ENCODE measurements at places on chromosomes 3 and 15.

- no peak for DNase-seq
These were observed 124.8 kb upstream of the NR2E3 start for GRCh38 chr15:71685420-71685993.

GRCh38 chr3:42179110-42179725, 86.8 kb downstream of the CCK start:
- DNase-seq: peak; percentile 92

GRCh38 chr3:148233403-148233802, 464.3 kb upstream of the AGTR1 start:
- DNase-seq: peak; percentile 85

DNA sequence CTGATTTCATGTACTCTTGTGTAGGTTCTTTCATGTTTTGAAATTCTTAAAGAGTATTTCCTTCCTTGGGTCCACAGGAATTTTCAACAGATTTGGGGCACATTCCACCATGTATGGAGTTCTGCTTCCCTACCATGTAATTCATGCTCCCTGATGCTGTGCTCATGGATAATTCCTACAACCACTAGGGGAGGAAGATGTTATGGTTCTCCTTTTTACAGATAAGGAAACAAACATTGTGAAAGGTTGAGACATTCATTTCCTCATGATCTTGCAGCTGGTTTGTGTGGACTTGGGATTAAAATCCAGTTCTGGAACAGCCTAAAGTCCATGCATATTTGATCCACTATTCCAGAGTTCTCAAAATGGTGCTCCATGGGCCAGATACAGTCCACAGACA, 174.9 kb upstream of the FRMD4B start:
- no peak for DNase-seq

GRCh38 chr3:192063570-192063969, 602.6 kb downstream of the PYDC2 start:
- peak; percentile 58 for DNase-seq

- DNase-seq: peak; percentile 2
These were observed 112.7 kb upstream of the SELENOK start for GRCh38 chr3:54004335-54004734.
